ENCODE measurements at places on chromosomes 6 and 20.

- no peak for DNase-seq
These were observed 312.7 kb upstream of the SGK1 start for GRCh38 chr6:134630508-134631121.

DNA sequence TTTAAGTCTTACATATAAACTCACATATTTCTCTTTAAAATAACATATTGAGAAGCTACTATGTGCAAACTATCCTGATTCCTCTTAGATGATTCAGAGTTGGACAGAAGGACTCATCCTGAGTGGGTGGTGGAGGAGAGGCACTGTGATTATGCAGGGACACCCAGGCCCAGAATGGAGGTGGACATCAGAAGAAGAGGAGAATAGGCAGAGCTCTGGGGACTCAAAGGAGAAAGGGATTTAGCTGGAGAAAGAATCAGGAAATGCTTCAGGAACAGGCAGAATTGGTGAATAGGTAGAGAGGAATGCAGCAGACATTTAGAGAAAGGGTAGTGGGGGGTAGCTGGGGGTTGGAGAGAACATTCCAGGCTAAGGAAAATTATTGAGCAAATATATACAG is 17.4 kb downstream of the RCAN2 start:
- no peak for DNase-seq

DNA sequence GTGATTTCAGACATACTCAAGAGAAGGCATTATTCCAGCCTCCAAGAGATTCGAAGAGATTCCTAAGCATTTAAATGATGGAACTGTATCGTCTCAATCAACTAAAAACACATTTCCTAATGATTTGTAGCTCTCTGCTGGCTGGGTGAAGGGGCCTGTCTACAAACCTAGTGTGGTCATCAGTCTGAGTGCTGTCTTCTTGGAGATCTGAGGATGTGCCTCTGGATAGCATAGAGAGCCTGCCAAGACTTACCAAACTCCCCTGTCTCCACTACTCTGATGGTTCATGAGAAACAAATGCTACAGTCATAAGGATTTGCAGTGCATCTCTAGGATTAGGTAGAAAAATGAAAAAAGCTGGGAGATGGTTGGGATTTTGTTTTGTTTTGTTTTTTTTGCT is 176.9 kb upstream of the CITED2 start:
- DNase-seq: no peak

DNA sequence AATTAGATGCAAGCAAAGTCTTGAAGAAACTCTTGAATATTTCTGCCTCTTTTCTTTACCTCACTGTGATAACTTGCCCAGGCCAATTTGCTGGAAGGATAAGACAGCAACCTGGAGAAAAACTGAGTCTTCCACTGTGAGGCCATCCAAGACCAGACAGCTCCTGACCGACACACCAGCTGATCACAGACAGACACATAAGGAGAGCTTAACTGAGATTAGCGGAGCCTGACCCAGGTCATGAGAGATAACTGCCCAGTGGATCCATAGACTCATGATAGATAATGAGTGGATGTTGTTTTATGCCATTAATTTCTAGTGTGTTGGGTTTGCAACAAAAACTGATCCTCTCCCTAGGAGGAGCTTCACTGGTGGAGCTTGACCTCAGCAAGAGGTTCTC is 64.4 kb upstream of the NOX3 start:
- DNase-seq: no peak

DNA sequence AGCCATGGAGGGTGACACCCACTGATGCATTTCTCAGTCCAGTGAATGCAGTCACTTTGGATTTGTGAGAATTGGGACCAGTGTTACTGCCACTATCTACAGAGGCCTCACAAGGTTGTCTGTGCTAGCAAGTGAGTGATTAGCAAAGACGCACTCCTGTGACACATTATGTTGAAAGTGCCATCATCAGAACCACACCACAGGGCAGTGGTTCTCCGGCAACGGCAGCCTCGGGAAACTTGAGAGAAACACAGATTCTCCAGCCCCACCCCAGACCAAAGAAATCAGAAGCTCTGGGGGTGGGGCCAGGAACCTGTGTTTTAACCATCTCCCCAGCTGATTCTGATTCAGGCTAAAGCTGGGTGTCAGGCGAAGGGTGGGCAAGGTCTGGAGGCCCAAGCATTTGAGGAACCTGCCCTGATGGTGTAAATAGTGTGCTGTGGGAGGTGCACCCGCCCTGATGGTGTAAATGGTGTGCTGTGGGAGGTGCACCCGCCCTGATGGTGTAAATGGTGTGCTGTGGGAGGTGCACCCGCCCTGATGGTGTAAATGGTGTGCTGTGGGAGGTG is 39.9 kb downstream of the TMEM242 start:
- no peak for DNase-seq

DNA sequence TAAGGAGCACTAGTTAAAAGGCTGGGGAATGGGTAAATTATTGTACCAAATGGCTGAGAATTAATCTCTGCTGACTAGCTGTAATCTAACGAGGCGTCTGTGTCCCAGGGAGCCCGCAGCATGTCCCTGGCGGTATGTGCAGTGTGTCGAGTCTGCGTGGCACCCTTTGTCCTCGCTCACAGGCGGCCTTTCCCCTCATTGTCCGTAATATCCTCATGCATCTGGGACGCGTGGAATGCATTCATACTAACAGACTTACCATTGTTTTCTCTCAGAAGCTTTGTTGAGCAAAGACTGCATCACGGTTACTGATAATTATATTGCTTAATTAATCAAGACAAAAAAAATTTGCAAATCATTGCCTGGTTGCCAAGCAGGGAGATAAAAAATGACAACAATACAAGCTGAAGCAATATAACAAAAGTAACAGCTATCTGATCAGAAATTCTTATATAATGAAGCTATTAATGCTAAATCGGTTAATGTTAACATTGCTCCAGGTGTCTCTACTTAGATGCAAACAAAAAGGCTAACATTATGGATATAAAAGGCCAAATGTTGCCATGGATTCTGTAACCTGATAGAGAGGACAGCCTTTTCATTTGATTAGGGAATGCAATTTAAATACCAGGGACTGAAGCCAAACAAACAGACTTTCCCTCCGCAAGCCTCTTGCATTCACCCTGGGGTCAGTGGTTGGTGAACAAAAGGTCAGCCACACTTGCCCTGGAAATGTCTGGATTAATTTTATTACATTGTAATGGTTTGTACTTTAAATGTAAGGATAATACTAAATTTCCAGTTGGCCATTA is 124.8 kb downstream of the INSM1 start:
- no peak for DNase-seq

GRCh38 chr6:120056085-120056484 is 706.5 kb upstream of the MAN1A1 start:
- no peak for DNase-seq

DNA sequence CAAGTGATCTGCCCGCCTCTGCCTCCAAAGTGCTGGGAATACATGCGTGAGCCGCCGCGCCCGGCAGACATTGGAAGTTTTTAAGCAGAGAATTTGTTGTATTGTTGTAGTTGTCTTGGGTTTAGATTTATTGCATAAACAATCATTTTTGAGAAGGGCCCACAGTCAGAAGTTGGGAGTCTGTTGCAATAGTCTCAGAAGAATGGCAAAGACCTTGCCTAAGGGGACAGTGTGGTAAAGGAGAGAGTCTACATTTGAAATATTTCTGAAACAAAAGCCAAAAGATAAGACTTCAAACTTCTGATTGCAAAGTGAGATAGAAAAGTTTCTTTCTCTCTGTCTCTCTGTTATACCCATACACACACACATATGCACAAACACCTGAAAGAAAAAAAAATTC is 22.5 kb downstream of the HFE start:
- no peak for DNase-seq
